HAP-1 (cell line): ENCODE measurements at places on chromosomes 1 and 21.

- no peak for DNase-seq
Measured at GRCh38 chr21:14691914-14692313, 145.8 kb upstream of the SAMSN1 start.

GRCh38 chr1:41487126-41488039 is 2.9 kb upstream of the EDN2 start:
- DNase-seq, result no peak

GRCh38 chr1:27301582-27302199 is 20.3 kb upstream of the TMEM222 start:
- no peak for DNase-seq

DNA sequence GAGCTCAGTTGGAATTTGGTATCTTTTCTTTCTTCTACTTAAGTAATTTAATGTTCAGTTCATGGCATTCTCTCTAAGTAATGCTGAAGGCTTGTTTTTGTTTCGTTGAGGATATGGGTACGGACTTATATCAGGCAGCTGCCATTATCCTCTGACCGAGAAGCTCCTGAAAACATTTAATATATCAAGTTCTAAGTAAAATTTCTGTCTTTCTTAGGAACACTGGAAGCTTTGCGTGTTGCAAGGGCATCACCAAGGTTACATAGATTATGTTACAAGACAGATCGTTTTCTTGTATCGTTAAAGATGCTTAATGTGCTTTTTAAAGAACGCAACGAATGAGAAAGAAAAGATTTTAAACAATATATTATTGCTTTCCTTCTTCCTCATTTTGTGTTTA is 1.0 kb upstream of the GALNT2 start:
- DNase-seq, result no peak

GRCh38 chr1:239742416-239743109 is 349.1 kb upstream of the FMN2 start:
- DNase-seq, result no peak

DNA sequence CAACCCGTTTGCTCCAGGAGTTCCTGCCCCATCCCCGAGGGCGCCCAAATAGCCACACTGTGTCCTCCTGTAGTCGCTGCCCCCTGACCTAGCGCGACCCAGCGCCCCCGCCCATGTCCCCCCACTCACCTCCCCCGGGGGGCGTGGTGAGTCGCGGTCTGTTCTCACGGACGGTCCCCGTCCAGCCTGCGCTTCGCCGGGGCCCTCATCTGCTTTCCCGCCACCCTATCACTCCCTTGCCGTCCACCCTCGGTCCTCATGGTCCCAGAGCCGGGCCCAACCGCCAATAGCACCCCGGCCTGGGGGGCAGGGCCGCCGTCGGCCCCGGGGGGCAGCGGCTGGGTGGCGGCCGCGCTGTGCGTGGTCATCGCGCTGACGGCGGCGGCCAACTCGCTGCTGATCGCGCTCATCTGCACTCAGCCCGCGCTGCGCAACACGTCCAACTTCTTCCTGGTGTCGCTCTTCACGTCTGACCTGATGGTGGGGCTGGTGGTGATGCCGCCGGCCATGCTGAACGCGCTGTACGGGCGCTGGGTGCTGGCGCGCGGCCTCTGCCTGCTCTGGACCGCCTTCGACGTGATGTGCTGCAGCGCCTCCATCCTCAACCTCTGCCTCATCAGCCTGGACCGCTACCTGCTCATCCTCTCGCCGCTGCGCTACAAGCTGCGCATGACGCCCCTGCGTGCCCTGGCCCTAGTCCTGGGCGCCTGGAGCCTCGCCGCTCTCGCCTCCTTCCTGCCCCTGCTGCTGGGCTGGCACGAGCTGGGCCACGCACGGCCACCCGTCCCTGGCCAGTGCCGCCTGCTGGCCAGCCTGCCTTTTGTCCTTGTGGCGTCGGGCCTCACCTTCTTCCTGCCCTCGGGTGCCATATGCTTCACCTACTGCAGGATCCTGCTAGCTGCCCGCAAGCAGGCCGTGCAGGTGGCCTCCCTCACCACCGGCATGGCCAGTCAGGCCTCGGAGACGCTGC is 1.1 kb downstream of the HTR6 start:
- DNase-seq, result no peak

DNA sequence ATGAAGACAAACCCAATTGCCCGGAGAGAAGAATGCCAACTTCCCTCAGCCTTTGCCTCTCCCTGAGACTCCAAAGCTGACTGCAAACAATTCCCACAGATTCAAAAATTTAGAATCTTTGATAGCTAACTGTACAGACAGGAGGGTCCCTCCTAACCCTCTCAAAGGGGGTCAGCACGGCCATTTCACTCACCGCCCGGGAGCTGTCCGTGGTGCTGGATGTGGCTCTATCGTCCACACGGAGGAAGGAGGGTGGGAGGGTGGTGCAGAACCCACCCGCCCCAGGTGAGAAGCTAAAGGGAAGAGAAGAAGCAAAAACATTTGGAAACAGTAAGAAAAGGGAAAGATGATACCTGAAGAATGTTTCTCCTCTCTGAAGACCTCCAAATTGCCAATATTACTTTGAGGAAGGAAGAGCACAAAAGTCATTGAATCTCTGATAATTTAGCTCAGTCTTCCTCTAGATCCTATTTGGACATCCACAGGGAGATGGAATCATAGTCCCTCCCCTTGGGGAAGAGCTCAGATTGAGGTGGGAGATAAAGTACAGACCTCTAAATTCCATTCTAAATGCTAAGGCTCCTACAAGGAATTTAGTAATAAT is 45.6 kb downstream of the RHBG start:
- peak; percentile 67 for DNase-seq

DNA sequence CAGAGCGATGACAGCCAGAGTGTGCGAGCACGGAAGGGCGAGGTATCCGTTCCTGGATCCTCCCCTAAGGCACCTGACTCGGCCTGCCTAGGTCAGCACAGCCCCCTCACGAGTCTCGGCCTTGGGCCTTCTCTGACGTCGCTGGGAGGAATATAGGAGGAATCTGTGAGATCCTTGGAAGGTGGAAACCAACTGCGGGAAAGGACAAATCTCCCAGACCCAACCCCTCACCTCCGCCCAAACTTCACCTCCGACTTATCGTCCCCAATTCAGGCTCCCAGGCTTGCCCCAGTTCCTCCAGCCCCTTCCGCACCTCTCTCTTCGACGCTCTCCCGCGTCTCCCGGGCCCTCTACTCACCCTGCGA is 494 bp downstream of the APH1A start:
- no peak for DNase-seq

- peak; percentile 50 for DNase-seq
Measured at GRCh38 chr1:206663832-206664652, 20.7 kb upstream of the MAPKAPK2 start.

DNA sequence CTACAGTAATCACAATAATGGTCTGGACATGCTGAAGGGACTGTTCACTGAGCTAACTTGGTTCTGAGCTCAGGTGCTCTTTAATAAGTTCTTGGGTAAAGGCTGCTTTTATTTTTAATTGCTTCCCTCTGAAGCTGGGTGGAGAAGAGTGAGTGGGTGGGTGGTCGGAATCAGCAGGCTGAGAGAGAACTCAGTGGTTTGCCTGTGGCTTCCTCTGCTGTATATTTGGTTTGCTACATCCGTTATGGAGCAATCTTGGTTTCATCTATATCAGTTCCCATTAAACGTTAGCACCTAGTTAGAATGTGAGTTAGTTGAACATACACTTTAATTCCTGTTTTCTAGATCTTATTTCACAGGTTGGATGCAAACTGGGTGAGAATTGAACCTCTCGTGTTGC is 23.3 kb downstream of the CNIH4 start:
- DNase-seq, result no peak
